Fibroblast of skin of scalp (primary cell): ENCODE measurements at places on chromosomes 4 and X.

DNA sequence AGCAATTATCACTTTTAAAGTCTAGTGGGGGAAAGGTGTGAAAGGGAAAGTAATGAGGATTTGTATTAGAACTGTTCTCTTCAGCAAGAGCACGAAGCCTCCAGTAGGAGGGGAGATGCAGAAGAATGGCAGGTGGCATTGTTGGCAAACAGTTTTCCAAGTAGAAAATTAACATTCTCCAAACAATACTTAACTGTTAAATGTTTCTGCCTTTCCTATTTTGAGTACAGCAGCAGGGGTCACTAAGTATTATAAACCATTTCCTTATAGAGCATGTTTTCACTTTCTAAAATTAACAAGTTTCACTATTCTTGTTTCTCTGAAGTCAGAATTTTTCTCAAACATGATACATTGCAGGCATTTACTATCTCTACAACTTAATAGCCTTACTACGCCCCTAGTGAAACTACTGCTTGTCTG is 58.7 kb downstream of the LEF1 start:
- no peak for DNase-seq

- peak; percentile 46 for DNase-seq
These were observed 35.7 kb upstream of the INTS6L start for GRCh38 chrX:135484641-135485289.

DNA sequence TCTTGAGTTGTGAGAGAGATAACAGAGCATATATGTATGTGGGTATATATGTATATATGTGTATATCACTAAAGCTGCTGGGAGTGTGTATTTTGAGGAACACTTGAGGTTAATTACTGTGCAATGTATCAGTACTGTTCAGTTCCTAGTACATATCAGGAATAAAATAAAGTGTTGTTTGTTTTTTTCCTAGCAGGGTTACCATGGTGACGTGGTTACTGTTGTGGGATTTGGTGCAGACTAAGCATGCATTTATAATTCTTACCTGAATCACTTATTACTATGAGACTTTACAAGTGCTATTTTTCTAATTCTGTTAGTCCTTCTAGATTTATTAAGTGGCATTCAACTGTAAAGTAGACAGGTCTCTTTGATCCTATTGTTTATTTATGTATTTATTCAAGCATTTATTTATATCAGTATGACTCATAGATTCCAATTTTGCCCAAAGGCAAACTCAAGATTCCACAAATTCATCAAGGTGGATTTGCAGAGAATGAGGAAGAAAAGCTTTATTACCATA is 26.9 kb upstream of the BEX4 start:
- no peak for DNase-seq

DNA sequence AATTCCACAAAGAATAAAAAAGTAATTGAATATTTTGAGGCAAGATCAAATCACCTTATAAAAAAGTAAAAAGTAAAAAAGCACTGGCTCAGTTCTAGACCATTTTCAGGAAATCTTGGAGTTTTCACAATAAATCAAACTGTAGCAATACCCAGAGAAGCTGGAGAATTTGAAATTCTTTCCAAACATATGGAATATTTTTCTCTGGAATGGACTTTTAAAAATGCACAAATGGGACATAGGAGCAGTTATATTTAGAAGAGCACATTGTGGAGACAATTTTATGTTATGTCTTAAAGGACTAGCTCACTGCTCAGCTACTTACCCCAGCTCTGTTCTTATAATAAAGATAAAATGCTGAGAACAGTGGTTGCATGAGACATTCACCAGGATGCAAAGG is 211.9 kb upstream of the KIT start:
- DNase-seq: peak; percentile 38

GRCh38 chr4:88341227-88342192 is 37.1 kb upstream of the HERC6 start:
- peak; percentile 75 for DNase-seq

GRCh38 chr4:40592034-40592433 is 37.6 kb downstream of the RBM47 start:
- DNase-seq: no peak

GRCh38 chrX:16199343-16199742 is 32.1 kb downstream of the MAGEB17 start:
- no peak for DNase-seq

DNA sequence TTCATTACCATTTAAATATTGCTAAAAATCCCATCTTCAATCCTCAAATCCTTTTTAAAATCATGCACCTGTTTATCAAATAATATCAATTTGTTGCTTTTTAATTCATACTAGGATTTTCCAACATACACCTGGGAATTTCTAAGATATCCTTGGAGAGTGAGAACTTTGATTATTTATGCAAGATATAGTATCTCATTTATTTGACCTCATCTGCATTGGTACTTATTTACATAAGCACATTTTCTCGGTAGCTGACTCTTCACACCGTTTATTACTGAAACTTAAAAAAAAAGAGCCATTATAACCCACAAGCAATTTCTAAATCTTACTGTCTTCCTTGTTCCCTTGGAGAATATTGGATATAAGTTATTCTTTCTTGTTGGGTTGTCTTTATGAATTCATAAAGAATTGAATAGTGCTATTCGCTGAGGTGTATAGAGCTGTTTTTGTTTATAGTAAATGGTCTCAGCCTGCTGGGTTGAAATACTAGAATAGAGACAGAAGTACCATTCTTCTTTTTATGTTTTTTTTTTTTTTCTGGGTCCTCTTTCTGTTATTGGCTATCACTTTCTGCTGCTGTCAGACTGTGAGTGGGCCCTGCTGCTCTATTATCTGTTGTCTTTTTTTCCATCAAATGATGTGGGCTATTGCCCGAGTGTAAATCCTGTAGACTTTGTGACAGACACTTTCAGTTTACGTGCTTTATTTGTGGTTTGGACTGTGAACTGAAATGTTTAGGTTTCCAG is 2.9 kb downstream of the UGT8 start:
- DNase-seq: no peak

DNA sequence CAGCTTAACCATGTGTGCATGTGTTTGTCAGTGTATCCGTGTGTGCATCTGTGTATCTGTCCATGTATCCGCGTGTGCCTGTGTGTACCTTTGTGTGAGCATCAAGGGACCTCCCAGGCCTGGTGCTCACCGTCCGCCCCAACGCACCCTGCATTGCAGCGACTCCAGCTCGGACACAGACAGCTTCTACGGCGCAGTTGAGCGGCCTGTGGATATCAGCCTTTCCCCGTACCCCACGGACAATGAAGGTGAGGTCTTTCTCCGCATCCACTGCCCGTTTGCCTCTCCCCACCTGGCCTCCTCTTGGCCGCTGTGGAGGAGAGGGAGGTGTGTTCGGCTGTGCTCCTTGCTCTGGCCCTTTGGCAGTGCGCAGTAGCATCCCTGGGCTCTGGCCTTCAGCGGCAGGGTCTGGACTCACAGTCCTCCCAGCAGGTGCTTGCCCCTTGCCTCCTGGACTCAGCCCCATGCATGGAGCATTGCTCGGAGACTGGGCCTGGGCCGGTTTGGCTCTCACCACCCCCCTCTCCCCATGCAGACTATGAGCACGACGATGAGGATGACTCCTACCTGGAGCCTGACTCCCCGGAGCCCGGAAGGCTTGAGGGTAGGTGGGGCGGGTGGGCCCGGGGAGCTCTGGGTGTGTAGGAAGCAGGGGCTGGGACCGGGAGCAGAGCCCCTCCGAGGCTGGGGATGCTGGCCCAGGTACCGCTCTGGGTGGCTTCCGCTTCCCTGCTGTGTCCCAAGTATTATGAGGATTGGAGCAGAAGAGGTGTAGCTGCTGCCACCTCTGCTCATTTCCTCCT is 16.4 kb upstream of the ADD1 start:
- DNase-seq: no peak

DNA sequence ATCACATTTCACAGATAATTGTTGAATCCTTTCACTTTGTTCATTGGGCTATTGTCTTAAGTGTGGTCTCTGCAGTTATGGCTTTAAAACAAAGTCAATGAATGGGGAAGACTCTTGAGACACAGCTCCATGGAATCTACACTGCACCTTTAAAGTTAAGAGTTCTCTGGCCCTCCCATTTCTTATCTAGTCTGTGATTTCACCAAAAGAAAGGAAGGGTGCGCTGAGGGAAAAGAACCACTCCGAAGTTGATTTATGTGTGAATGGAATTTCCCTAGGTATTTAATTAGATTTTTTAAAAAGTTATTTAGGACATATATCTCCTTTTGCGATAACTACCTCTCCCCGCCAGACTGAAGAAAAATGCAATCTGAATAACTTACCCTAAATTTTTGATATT is 2.5 kb downstream of the SEPTIN11 start:
- no peak for DNase-seq

DNA sequence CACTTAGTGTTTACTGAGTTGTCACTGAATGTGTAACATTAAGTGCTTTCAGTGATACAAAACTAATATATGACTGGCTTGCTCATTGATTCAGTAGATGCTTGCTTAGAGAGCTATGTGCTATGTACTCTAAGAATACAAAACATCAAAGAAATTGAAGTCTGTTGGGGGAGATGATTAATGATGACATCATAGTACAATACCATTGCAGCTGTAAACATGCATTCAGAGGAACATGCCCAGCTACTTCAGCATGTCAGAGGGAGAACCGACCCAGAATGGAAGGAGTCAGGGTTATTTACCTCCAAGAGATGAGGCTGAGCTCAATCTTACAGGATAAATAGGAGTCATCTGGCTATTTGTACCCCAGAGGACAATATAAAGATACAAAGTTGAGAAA is 290.8 kb downstream of the TENM3 start:
- DNase-seq: peak; percentile 40

DNA sequence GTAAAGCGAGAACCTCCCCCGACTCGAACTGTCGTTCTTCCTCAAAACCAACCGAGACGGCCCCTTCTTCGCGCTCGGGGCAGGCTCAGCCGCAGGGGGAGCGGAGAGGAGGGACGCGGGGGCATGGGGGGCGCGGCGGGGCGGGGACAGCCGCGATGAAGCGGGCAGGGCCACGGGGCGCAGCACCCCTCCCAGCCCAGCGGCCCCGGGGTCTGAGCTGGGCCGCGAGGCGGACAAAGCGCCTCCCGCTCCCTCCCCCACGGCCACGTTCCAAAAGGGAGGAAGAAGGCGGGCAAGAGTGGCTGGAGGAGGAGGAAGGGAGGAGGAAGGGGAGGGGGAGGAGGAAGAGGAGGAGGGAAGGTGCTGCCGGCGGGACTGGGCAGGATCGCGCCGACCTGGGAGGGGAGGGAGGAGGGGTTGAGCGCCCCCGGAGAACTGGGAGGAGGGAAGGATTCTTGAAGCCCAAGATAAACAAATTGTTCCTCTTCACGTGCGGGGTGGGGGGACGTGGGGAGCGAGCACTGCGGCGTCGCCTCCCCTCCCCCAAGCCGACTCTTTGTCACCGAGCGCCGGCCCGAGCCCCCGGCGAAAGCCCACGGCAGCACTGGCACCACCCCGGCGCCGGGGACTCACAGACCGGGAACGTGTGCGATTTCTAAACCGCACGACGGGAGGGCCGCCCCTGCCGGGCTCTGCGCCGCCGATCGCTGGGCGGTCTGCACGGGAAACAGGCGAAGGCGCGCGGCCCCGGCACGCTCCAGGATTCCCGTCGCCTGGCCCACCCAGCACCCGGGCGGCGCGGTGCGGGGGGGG is 2.9 kb downstream of the MAML3 start:
- DNase-seq: peak; percentile 92

DNA sequence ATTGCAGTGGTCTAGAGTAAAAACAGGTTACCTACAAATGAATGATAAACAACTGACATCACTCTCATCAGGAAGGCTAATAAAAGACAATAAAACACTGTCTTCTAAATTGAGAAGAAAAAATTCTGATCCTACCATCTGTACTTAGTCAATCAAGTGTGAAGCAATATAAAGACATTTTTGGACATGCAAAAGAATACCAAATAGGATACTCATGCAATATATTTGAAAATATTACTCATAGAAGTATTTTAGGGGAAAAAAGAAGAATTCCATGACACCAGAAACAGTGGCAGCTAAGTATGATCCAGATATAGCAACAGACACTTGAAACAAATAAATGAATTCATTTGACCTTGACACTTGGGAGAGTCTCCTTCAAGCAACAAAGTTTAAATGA is 63.8 kb upstream of the FAM120C start:
- DNase-seq: peak; percentile 28

GRCh38 chrX:56787734-56788152 is 58.7 kb downstream of the NBDY start:
- no peak for DNase-seq

- DNase-seq: no peak
These were observed 31.8 kb upstream of the ARSD start for GRCh38 chrX:2960861-2961515.

DNA sequence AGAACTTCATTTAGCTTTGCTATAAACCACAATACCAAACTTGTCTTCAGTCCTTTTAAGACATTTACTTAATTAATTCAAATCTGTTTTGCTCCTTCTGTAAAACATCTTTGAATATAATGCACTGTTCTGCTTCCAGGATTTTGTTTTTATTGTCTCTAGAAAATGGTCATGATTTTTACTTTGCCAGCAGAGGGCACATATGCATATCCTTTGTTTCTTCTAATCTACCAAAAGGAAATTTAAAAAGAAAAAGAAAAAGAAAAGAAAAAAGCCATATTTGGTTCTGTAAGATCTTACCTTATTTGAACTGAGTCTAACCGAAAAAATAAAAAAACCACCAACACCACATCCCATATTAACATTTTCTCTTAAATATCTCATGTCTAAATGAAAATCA is 101.9 kb upstream of the CCSER1 start:
- no peak for DNase-seq

- peak; percentile 95 for DNase-seq
These were observed 14.0 kb upstream of the PITX2 start for GRCh38 chr4:110636680-110637407.

GRCh38 chr4:85808864-85809263 is 333.9 kb downstream of the ARHGAP24 start:
- DNase-seq: no peak

DNA sequence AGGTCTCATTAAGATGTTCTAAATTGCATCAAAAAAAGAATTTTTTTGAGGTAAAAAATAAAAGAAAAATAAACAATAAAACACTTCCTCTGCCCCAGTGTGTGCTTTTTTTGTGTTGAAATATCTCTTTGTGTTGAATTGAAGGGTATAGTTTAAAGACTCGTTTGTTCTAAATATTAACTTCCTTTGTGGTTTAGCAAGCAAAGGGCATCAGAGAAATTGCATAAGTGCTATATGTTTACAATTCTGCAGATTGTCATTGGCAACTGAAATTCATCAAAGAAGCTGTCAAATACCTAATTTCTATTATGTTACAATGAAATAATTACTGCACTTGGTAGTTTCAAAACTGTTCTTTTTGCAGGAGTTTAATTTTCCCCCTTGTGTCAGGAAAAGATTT is 260.5 kb downstream of the DKK2 start:
- no peak for DNase-seq

GRCh38 chr4:102778720-102779119 is 18.0 kb upstream of the MANBA start:
- no peak for DNase-seq

- no peak for DNase-seq
These were observed 80.2 kb upstream of the ACSL4 start for GRCh38 chrX:109813236-109813635.

DNA sequence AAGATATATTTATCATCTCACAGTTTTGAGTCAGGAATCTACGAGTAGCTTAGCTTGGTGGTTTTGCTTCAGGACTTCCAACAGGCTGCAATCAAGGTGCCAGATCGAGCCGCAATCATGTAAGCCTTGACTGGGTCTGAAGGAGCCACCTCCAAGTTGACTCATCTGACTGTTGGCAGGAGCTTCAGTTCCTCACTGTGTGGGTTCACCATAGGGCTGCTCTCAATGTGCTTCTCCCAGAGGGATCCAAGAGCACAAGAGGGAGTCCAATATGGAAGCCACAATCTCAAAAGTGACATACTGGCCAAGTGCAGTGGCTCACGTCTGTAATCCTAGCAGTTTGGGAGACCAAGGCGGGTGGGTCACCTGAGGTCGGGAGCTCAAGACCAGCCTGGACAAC is 26.5 kb downstream of the DCHS2 start:
- peak; percentile 7 for DNase-seq
